Activated T-helper 2 cell treated with anti-CD3 and anti-CD28 coated beads, Interferon-gamma antibody, Interleukin-2, Interleukin-4, amounts not matched to agents 10 μg/mL and 5 μg/mL and 100 μg/mL, durations not matched to agents 14 hours and 24 hours and 36 hours (primary cell): ENCODE measurements at places on chromosomes 1 and 21.

- DNase-seq: no peak
These were observed 564 bp downstream of the DISP1 start for GRCh38 chr1:222815440-222815765.

GRCh38 chr1:19045898-19046880 lies 89.7 kb upstream of the IFFO2 start:
- DNase-seq: no peak

DNA sequence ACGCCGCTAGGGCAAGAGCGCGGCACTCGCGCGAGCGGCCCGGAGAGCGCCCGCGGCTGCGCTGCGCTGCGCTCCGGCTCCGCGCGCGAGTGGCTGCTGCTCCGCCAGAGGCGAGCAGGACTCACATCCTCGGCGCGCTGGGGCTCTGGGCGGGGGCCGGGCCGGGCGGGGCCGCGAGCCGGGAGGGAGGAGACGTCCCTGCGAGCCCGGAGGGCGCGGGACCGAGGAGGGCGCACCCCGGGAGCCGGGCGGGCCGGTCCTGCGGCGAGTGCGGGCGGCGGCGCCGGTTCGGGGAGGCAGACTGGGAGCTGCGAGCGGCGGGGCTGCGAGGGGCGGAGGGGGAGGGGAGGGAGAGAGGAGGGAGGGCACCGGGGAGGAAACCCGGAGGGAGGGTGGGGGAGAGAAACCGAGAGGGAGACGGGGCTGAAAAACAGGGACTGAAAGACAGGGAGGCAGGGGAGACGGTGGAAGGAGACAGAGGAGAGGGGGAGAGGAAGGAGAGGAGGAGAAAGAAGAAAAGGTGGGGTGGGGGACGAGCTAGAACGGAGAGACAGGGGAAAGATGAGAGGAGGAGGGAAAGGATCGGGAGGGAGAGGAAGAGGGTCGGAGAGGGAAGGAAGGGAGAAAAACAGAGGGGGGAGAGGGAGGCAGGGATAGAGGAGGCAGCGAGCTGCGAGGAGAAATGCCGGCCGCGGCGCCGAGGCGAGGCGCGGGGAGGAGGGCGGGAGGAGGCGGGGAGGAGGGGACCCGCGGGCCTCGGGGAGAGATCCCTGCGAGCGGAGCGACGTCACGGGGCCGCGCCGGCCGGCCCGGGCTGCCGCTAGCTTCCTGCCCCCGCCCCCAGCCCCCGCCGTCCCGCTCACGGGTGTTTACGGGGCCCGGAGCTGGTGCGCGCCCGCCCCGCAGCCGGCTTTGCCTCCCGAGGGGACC lies at the start of gene CAMK2N1:
TSS of gene CAMK2N1 (minus strand) at position 684 of the 930 bp plus-strand sequence. CDS start 831 bp downstream, outside the sequence.
- DNase-seq: peak; percentile 26

DNA sequence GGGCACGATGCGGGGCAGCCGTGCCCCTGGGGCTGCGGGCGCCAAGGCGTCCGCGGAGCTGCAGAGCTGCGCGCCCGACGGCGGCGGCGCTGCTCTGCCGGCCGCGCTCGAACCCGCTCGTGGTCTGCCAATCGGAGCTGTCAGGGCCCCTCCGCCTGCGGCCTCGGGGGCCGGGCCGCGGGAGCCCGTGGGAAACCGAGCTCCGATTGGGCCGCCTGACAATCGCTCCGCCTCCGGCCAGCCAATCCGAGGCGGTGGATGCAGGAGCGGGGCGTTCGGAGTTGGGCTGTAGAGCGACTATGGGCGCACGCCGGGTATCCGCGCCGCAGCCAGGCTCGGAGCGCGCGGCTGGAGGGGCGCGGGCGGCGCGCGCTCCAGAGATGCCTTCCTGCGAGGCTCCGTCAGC lies 100.5 kb upstream of the SOD1 start:
- peak; percentile 92 for DNase-seq

DNA sequence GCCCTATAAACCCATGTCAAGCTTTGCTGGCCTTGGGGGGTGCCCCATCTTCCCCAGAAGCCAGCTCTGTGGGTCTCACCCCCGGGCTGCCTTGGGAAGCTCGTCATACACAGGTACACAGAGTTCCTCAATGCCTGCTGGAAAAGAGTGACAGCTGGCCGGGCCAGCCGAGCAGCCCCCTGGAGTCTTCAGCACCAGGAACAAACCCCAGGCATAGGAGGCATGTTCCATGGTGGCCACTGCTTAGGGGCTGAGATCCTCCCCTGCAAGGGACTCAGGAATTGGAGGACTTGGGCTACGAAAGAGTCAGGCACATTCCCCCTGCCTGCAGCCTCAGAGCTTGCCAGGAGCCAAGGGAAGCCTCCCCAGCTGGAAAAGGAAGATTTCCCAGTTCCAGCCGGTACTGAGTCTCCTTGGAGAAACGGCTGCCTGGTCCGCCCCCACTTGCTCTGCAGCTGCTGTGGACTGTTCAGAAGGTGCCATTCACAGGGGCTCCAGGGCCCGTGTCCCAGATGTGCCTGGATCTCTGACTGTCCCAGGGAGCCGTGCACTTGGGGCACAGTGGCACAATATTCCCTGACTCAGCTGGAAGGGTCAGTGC lies 89.5 kb downstream of the STUM start:
- no peak for DNase-seq
